ENCODE measurements at places on chromosomes 7 and 10.

- no peak for DNase-seq
Measured at GRCh38 chr10:11882646-11883375, 59.7 kb downstream of the PROSER2 start.

DNA sequence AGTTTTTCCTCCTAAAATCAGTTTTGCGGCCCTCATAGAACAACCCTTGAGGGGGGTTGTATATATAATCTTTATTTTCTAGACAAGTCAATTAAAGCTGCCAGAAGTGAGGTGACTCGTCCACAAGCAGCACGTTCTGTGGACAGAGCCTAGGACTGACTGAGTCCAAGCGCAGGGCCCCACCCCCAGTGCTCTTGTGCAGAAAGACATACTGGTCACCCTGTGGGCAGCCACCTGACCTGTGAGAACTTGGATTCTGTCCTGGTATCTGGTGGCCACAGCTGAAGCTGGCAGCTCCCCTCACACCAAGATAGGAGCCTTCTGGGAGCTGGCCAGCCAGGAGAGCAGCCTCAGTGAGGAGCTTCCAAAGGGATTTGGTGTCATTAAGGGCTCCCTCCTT is 89.3 kb downstream of the GRK5 start:
- DNase-seq: no peak

- DNase-seq: no peak
Measured at GRCh38 chr7:105270117-105270516, 118.6 kb downstream of the SRPK2 start.

GRCh38 chr10:112782200-112782907 is 167.7 kb upstream of the TCF7L2 start:
- DNase-seq: no peak

GRCh38 chr7:95255691-95256090 is 68.6 kb downstream of the PON1 start:
- no peak for DNase-seq

DNA sequence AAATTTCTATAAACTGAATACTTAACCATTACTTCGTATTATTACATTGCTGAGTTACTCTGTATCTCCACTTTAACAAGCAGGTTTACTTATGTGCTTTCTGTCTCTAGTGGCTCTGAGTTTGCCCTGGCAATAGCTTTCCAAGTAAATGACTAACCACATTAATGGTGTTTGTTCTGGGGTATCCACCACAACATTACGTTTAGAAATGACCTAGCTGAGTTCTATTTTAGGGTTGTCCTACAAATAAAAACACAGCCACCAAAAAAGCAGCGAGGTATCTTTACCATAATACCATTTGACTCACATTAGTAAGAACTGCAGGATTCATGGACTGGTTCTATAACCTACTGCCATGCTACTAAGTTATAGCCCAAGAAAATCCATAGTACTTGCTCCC is 83.1 kb downstream of the HIBADH start:
- no peak for DNase-seq

DNA sequence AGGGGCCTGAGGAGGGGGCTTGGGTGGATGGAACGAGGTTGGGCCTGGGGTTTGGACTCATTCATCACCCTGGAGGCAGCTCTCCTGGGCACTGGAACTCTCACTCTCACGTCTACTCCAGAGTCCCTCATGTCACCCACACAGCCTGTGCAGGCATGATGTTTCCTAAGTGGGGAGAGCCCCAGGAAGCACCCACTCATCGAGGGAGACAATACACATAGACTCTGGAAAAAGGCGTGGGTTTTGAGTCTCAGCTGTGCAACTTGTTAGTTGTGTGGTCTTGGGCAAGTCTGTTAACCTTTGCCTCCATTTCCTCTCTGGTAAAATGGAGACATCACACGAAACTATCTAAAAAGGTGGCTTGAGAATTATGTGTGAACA is 25.9 kb upstream of the RBM20 start:
- DNase-seq: peak; percentile 55

DNA sequence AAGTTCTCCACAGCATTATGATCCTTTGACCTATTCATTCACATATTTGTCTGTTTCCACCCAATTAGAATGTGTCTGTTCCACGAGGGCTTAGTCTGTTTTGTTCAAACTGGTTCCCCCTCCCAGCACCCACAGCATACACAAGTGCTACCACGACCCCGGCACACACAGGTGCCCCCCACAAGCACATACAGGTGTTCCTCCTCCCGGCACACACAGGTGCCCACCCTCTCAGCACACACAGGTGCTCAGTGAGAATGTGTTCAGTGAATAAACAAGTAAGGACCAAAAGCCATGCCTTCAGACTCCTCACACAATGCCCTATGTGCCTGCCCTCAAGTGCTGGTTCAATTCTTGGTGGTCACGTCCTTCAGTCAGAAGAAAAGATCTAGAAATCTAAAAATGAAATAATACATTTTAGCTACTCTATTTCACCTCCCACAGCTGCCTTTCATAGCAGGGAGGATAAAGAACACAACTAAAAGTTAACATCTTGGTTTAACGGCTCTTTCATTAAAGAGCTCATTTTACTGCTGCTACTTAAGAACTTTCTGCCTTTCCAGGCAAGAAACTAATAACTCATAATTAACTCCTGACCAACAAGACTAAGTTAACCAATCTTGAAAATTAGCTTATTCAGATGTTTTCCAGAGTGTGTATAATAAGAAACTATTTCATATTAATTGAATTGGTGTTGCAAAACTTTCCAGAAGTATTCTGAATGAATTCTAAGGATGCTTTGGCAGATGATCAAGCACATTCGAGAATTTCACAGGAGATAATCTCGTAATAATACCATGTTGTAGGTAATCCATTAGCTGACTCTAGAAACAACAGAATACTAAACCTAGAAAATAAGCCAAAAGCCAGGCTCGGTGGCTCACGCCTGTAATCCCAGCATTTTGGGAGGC is 2.3 kb downstream of the DNMBP start:
- no peak for DNase-seq

Measured in activated T-cell treated with anti-CD3 and anti-CD28 coated beads, Interleukin-2, amount 50 U/mL, for 24 hours (primary cell).